HS-5 (cell line): ENCODE measurements at places on chromosomes 5 and 9.

- no peak for DNase-seq
Measured at GRCh38 chr5:118506217-118506852, 482.0 kb downstream of the DTWD2 start.

DNA sequence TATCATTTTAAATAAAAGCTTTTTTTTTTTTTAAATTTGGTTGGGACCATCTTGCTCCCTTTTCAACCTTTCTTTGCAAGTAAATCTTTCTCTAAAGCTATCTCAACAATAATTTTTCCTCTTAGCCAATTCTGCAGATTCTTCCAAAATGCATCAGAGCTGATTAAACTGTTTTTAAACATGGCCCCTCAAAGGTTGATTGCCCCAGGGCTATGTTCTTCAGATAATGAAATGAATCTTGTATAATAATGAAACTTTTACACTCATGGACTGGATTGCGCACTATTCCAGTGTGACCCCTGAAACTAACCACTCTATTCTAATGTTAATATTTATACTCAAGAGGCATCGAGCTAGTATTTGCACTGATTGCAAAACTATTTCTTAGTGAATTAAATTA, 222.8 kb upstream of the PRDM9 start:
- DNase-seq: no peak

DNA sequence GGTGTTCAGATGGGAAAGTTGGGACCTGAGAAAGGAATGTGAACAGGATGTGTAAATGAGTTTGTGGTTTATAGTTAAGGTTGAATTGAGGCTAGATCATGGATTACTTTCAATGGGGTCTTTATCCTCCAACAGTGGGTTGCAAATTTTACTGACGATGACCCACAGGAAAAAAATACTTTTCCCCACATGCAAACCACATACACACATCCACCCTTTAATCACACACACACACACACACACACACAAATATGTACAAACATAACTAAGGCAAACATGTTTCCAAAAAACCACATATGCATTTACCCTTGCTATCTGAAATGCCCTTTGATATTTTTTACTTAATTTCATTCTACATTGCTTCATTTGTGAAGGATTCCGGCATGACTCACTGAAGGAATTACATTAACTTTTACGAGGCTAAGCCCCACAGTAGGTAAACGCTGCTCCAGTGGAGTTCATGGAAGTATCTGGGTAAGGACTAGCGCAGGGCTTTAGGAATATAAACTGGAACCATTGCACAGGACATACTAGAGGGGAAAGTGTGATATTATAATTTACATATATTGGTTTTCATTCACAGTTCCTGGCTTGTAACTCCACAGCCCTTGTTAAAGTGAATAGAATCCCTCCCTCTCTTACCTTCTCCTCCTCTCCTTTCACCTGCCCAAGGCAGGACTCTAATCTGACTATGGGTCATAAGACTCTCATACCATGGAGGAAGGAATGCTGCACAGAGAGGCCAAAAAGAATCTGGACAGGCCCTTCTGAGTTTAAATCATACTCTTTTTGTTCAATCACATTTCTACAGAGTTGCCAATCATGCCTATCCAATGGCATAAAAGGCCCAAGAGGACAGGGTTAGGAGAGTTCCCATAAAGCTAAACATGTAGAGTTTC, 8.5 kb upstream of the SPEF2 start:
- DNase-seq: no peak

DNA sequence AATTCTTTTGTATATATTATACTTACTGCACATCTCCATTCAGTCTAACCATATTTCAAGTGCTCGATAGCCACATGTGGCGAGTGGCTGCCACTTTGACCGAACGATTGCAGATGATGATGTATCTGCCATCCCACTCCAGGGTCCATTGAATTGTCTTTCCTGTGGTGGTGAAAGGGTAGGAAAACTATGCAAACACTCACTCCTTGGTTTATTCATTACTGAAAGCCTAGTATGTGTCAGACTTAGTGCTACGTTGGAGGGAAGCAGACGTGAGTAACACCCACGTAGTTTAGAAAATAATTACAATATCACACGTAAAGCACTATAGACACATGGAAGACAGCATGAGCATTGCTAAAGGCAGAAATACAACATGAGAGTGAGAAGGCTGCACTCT, 353.7 kb downstream of the CSNK1G3 start:
- DNase-seq: peak; percentile 56

DNA sequence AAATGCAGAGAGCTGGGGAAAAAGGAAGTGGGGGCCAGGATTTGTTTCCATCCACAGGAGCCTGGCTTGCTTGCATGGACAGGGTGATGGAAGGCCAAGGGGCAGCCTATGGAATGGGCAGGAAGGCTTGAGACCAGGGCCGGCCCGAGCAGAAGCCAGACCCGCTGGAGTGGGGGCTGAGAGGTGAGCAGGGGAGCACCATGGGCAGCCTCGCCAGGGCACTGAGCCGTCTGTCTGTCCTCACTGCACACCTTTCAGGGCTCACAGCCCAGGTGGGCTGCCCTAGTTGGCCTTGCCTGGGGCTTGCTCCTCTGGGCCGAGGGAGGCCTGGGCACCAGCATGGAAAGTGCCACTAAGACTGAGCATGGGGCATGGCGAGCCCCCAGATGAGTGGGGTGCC, 58.6 kb upstream of the CNOT6 start:
- no peak for DNase-seq
